HCT116 (cell line): ENCODE measurements at places on chromosomes 1 and 21. TPM values are rescaled to one million over a fixed set of nuclear protein-coding genes. Genes with fewer than 3 reads are reported as not detected.

DNA sequence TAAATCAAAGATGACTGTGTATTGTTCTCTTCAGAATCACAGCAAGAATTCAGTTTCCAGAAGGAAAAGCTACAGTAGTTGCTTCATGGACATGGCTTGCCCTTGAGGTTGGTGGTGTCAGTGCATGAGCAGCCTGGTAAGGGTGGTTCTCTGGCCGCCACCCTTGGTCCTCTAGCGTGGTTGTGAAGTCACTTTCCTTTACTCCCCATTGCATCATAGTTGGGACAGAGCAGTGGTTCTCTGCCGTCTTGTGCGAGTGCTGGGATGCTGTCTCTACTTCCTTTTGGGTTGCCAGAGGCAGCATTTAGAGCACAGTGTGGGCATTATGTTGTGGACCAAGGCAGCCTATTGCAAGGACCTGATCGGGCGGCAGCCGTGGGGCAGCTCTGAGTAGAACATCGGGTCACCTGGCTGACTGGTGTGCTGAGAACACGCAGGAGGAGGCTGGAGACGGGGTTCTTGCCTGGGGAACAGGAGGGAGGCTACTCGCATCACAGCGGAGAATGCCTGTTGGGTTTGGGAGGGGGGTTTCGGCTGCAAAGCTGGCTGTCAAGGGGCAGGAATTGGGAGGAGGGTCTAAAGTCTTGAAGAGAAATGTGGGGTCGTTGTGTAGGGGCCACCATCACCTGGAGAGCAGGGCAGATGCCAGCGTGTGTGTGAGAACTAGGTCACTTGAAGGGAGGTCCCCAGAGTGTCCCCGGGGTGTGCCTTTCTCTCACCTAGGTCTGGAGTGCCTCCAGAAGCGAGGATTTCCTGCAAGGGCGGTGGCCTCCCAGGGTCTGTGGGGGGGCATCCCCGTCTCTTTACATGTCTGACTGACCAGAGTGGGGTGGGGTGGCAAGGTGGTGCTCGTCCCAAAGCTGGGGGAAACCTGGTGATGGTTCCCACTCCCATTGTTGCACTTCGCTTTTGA, 6.3 kb downstream of the ARF1 start:
- H3K4me3 ChIP-seq: no peak overlapping the region
- no peak for DNase-seq
- peaks cover 38% of the 10 kb centered on the region for H3K4me1 ChIP-seq
- peaks cover 62% of the 10 kb centered on the region; the same call in 1 of the 2 replicates for H3K36me3 ChIP-seq
- H3K27ac ChIP-seq: no peak overlapping the region; the same call in 1 of the 2 replicates

DNA sequence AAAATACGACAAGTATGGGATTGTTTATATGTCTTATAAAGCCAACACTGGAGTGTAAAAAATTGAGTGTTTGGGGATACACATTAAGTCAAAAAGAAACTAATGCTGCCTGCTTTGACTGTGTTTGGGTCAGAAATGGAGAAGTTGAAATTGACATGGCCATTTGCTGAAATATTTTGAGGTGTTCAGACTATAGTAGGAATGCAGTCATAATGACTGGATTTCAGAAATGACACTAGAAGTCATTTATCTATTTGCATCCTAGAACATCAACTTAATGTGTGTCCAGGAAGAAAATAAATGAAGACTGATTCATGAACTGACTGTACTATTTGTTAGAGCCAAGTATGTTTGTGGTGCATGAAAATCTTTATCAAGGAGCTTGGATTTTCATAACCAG, 28.4 kb downstream of the RASAL2 start:
- H3K27ac ChIP-seq: no peak overlapping the region
- H3K4me3 ChIP-seq: no peak overlapping the region
- DNase-seq: no peak
- H3K4me1 ChIP-seq: peaks cover 14% of the 10 kb centered on the region

- H3K4me1 ChIP-seq: peaks cover 83% of the 10 kb centered on the region
- H3K36me3 ChIP-seq: no peaks in the 10 kb centered on the region
- H3K27ac ChIP-seq: peak within 1 kb of the TSS; percentile 96
- peak; percentile 87 for DNase-seq
Measured at GRCh38 chr1:16155537-16156410, at the start of gene EPHA2. EPHA2 (minus strand) TSS chr1:16156069; CDS start chr1:16155932, 137 bp downstream.

DNA sequence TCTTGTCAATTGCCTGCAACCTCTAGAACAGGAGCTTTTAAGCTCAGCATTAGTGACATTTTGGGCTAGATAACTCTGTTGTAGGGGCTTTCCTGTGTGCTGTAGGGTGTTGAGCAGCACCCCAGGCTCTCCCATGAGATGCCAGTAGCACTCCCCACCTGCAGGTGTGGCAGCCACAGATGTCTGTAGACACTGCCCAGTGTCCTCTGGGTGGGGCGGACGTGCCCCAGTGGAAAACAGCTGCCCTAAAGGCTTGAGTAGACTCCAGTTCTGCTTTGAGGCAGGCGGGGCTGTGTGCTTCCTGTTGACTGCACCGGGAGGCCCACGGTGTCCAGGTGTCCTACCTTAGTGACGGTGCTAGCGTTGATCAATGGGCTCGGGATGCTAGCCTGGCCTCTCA, 16.9 kb upstream of the PWP2 start:
- H3K4me1 ChIP-seq: no peaks in the 10 kb centered on the region
- no peak overlapping the region for H3K27ac ChIP-seq
- H3K4me3 ChIP-seq: no peak overlapping the region
- no peaks in the 10 kb centered on the region for H3K27me3 ChIP-seq
- DNase-seq: no peak

Gene RAP1GAP
- total RNA-seq: 13.4 TPM

DNA sequence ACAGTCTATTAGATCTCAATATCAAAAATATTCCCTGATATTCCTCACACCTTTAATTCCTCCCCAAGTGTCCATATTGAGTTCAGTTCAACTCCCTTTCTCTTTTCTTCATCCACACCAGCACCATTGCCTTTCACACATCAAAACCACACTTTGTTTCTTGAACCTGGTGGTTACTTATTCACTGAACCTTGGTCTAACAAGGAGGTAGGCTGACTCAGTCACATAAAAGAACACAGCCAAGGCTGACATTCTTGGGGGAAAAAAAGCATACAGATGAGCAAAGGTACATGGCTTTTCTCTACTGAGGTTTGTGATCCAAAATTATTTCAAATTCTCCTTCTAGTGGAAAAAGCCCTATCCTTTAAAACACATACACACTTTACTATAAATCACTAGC, 131.7 kb upstream of the USH2A start:
- no peaks in the 10 kb centered on the region for H3K27me3 ChIP-seq
- no peak overlapping the region for H3K27ac ChIP-seq
- H3K4me3 ChIP-seq: no peak overlapping the region
- no peaks in the 10 kb centered on the region for H3K4me1 ChIP-seq

GRCh38 chr1:60034999-60035398, 38.6 kb downstream of the C1orf87 start:
- no peak overlapping the region for H3K4me3 ChIP-seq
- H3K27me3 ChIP-seq: peaks cover 4% of the 10 kb centered on the region; the same call in 1 of the 2 replicates
- H3K4me1 ChIP-seq: no peaks in the 10 kb centered on the region
- no peak overlapping the region for H3K27ac ChIP-seq
- DNase-seq: no peak

Gene F3
- 58.5 TPM for total RNA-seq

DNA sequence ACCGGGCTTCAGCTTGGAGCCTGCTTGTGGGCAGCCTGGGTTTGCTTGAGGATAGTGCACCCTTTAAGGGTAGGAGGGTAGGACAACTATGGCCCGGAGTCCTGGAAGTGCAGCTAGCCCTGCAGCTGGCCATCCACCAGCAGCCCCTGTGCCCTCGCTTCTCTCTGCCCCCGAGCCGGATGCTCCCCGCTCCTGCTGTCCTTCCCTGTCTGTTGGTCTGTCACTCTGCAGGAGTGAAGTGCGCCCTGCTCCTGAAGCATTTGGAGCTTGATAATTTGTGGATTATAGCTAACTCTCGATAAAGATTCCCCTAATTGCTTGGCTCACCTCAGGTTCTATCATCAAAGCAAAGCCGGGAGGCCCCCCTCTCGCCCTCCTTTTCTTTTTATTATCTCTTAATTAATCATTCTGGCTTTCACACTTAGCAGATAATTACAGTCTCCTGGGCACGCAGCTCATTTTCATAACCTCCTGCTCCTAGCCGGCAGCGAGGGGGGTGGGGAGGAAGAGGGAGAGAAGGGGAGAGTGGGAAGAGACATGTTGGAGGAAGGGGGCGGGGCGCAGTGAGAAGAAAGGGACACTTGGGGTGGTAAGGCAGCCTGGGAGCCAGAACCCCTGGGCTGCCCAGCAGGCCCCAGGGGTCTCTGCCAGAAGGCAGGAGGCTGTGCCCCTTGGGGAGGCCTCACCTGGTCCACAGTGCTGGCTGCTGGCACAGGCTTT, 14.4 kb downstream of the KIRREL1 start:
- no peak for DNase-seq
- H3K27ac ChIP-seq: no peak overlapping the region
- H3K36me3 ChIP-seq: no peaks in the 10 kb centered on the region
- H3K4me1 ChIP-seq: peaks cover 66% of the 10 kb centered on the region
- H3K27me3 ChIP-seq: no peaks in the 10 kb centered on the region

- no peak overlapping the region for H3K4me3 ChIP-seq
- H3K27ac ChIP-seq: no peak overlapping the region
- H3K27me3 ChIP-seq: no peaks in the 10 kb centered on the region
- no peaks in the 10 kb centered on the region for H3K36me3 ChIP-seq
- DNase-seq: no peak
- H3K4me1 ChIP-seq: no peaks in the 10 kb centered on the region
Measured at GRCh38 chr1:82614090-82614489, 813.4 kb downstream of the ADGRL2 start.

DNA sequence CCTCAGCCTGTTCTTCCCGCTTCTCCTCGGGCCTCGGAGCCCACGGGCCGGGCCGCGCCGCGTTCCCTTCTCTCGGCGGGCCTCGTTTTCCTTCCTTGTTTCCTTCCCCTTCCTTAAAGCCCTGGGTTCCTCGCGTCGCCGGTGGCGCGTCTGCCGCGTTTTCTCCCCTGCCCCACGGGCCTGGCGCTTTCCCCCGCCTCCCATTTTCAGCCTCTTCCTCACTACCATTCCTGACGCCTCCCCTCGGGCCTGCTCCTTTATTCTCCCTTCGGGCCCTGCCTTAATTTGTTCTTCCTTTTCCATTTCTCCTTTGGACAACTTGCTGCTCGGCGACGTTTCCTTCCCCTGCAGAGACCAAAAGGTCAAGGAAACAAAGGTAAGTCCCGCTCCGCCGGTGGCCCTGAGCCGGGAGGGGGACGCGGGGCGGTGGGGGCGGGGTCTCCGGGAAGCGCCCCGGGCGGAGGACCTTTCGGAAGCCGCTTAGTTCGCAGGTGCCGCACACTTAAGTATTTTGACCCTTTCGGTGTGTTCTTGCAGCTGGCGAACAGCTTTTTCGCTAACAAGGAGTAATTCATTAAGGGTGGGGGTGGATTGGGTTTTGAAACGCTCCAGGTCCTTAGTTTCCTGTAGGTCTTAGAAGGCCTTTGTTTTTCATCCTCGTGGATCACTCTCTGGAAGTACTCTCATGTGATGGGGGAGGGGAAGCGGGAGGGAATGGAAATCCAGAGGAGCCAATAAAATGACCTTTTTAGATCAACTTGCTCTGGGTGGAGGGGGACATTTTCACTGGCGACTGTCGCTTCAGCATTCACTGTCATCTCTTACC, 780 bp downstream of the YTHDF2 start:
- peak; percentile 27 for DNase-seq
- peaks cover 20% of the 10 kb centered on the region for H3K4me1 ChIP-seq
- H3K27ac ChIP-seq: peak overlapping the region; percentile 97
- peak overlapping the region; percentile 91 for H3K4me3 ChIP-seq
- H3K27me3 ChIP-seq: no peaks in the 10 kb centered on the region
- peaks cover 41% of the 10 kb centered on the region for H3K36me3 ChIP-seq
